ENCODE measurements at places on chromosomes 5 and 9. TPM values are rescaled to one million over a fixed set of nuclear protein-coding genes. Genes with fewer than 3 reads are reported as not detected.
A peak's percentile ranks its signal among the peaks of the same experiment; 100 is the strongest.

DNA sequence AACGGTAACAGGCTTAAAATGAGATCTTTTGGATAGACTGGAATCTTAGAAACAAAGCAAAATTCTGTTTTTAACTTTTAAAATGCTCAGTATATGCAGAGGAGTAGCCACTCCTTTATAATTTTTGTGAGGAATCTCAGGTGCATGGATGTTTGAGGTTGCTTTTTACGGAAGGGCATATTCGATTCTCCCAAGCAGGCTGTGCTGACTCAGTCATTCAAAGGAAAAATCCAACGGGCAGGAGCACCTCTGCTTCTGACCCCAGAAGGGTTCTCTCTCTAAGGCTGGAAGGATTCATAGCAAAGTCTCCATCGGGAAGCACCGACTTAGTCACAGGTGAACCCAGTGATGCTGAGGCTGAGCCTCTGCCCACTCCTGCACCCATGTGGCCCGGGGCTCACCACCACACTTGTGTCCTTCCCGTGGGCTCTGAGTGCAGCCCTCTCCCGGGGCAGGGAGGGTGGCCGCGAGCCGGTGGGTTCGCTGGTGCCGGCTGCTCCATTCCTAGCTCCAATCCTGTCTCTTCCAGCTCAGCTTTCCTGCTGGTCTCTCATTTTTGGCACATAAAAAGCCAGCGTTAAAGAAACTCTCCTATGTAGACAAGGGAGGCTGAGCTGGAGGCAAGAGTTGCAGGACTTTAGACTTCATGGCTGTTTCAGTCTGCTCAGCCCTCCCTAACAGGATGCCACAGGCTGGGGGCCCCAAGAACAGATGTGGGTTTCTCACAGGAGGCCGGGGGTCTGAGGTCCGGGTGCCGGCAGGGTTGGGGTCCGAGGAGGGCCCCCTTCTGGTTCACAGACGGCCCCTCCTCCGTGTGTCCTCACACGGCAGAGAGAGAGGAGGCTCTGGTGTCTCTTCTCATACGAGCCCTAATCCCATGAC lies 135.6 kb upstream of the LPCAT1 start:
- DNase-seq, result no peak

DNA sequence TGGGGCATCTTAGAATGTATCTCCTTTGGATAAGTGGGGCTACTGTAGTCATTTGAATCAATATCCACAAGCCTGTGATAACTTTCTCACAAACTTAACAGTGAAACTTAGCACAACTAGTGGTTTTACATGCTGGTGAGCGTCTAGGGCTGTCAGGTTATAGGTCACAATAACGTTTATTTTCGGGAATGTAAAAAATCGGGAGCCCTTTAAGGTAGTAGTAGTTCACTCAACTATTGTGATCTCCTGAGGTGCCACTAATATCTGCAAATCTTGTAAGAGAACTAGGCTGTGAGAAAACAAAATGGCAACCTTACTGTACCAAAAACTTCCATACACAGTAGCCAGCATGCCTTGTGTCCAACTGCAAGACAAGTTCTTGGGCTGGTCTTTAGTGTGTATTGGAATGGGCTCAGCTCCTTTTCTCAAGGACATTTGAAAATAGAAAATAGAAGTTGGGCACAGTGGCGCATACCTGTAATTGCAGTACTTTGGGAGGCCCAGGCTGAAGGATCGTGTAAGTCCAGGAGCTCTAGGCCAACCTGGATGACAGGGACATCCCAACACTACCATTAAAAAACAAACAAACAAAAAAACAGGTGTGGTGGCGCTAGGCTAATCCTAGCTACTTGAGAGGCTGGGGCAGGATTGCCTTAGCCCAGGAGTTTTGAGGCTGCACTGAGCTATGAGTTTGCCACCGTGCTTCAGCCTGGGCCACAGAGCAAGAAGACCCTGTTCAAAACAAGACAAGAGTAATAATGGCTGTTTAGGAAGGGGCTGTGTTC lies 5.2 kb upstream of the PKN3 start:
- no peak for DNase-seq

DNA sequence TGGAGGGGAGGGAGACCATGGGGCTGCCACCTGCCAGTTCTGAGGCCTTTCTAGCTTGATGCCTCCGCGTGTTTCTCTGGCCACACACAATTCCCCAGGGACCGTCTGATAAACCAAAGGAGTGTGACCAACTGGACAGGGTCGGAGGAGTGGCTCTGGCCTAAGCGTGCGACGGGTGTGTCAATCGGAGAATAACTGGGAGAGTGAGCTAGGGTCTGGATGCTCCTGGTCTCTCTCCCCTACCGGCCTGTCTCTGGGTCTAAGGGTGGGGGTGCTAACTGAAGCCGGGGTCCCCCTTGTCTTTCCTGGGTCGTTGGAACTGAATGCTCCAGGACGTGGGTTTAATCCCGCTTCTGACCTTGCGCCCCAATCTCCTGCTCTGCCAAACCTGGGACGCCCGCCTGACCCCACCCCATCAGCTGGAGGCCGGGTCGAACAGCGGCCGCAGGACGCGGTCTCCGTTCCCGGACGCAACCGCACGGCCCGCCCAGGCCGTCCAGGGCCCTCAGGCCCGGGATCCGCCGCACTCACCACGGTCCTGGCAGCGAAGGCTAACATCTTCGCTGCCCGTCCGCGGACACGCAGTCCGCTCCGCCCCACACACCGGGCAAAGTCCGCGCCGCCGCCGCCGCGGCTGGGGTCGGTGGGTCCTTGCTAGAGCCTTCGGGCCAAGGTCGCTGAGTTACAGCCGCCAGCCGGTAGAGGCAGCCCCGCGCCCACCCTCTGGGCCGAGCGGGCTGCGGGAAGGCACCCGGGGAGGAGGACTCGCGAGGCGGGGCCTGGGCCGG lies 447 bp downstream of the CRAT start:
- no peak for DNase-seq

DNA sequence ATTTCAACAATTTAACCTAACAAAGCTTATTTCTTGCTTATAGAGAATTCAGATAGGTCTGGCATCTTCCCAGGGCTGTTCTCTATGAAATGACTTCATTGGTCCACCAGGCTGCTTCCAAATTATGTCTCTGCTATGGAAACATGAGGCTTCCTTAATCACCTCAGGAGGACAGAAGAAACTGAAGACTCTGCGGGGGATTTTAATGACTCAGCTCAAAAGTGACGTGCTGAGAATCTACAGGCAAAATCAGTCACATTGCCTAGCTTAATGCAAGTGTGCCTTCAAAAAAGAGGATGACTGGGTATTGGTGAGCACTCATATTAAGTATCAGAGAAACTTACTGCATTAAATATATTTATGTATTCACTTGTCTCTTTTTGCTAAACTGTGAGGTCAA lies 315.5 kb upstream of the RGMB start:
- DNase-seq, result no peak

The NDOR1 gene
- 29.1 TPM for total RNA-seq

The ADAMTSL1 gene
- 6.7 TPM for total RNA-seq

- peak; percentile 74 for DNase-seq
Measured at GRCh38 chr9:129164246-129164930, 13.7 kb downstream of the IER5L start.

Data from testis (tissue), 5 donors.